ENCODE measurements at places on chromosomes 1 and 21. TPM values are rescaled to one million over a fixed set of nuclear protein-coding genes. Genes with fewer than 3 reads are reported as not detected.
A peak's percentile ranks its signal among the peaks of the same experiment; 100 is the strongest.

TEX38 gene
- not detected for total RNA-seq

- DNase-seq: no peak
These were observed 130.1 kb downstream of the SIM2 start for GRCh38 chr21:36828891-36829515.

- no peak for DNase-seq
These were observed 7.3 kb downstream of the KIF21B start for GRCh38 chr1:201016211-201016651.

GSTM1 gene
- not detected for total RNA-seq

GPR37L1 gene
- 0.05 TPM for total RNA-seq

CD52 gene
- 4.4 TPM for total RNA-seq

DNA sequence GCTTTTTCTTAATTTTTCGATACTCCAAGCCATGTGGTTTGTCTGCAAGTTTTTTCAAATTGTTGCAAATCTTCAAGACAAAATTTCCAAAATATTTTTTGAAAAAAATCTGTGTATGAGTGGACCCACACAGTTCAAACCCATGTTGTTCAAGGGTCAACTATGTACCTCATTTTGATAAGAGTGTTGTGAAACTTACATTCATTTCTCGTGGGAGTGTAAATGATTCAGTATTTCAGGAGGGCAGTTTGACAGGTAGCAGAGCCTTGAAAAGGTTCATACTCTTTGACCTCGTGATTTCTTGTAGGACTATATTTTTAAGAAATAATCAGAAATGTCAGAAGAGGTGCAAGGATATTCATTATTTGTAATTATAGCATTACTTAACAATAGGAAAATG is 68.0 kb downstream of the ANGPTL1 start:
- no peak for DNase-seq

DNA sequence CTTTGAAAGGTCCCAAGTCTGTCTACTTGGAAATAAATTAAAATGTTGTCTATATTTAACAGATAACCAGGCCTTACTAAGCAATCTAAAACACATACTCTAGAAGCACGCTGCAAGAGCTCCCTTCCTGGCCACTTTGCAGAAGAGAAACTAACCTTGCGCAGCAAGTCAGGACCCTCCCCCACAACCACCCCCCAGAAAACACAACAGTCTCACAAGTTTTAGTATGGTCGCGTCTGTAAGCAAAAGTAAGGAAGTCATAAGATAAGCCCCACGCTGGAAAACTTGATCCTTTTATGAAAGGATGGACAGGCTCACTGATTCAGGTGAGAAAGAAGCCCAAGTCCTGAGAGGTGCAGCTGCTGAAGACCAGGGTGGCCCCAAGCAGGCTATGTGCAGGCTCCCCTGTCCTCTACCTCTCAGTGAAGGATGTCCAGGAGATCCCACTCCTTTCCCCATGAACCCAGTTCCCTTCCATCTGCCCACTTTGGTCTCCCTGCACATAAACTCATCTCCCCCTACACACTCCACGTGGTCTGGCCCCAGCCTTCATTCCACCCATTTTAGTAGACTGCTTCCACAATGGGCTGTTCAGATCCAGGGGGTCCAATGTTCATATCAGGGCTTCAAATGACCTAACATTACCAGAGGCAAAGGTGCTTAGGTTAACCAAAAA is 23.8 kb downstream of the HIVEP3 start:
- DNase-seq: no peak

KCNE1 gene
- total RNA-seq: 4.3 TPM

ELAPOR1 gene
- 0.19 TPM for total RNA-seq

- no peak for DNase-seq
These were observed 22.0 kb upstream of the FHAD1 start for GRCh38 chr1:15224974-15225373.

CLCA2 gene
- total RNA-seq: not detected

DNA sequence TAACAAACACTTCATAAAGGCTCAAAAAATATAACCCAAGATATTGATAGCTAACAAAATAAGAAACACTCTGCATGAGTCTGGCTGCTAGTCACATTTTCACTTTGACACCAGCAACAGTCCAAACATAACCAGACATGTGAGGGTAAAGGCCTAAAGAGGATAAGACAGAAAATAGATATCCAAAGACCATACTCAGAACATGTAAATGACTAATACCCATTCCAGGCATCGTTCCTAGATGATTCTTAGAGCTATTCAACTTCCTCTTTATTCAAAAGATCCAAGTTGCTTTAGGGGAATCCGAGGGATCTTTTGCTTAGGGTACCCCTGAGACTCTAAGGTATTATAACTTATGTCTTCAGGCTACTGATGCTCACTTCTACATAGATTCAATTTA is 5.1 kb downstream of the COL24A1 start:
- no peak for DNase-seq

DNA sequence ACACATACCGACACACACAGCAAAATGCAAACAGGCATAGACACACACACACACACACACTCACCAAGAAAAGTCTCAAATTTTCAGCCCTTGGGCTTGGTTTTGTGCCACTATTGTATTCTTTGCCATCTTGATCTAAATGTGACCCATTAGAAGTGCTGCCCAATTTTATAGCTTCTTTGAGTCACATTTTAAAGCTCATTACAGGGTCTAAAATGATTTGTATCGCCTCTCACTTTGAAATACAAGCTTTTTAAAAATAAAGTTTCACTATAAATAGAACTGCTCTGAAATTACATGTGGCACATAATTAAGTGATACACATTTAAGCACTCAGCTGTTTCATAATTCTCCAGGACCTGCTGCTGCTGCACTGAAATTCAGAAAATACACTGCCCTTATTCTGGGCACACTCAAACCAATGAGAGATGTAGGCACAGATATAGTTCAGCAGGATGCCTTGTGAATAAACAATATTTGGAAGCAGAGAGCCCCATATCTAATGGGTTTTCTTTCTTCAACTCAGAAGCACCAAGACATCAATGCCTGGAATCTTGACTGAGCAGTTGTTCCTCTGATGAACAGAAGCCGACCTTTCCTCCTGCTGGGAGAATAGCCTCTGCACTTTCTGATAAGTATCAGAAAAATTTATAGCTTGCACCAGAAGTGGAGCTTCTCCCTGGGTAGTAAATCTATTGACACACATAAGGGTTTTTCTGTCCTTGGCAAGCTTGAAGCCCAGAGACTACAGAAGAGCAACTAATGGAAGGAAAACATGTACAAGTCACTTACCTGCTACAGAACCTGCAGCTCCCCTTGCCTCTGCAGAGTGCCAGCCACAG is 37.0 kb upstream of the PLPPR4 start:
- DNase-seq: no peak

DYRK3 gene
- 23.6 TPM for total RNA-seq

DNA sequence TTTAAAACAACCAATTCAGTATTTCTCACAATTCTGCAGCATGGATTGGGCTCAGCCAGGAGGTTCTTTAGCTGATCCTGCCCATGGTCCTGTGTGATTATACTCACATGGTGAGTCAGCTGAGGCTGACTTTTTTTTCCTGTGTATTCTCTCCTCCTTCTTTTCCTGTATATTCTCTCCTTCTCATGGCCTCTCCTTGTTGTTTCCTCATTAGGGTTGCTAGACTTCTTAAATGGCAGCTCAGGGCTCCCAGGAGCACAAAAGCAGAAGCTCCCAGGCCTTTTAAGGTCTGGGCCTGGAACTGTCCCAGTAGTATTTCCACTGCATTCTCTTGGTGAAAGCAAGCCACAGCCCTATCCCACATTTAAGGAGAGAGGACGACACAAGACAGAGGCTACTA is 26.8 kb downstream of the VANGL1 start:
- no peak for DNase-seq

- DNase-seq: no peak
These were observed 1038.9 kb downstream of the BRINP3 start for GRCh38 chr1:189438808-189439207.

GRCh38 chr21:44335266-44336059 is 3.7 kb downstream of the CFAP410 start:
- DNase-seq: no peak

DNA sequence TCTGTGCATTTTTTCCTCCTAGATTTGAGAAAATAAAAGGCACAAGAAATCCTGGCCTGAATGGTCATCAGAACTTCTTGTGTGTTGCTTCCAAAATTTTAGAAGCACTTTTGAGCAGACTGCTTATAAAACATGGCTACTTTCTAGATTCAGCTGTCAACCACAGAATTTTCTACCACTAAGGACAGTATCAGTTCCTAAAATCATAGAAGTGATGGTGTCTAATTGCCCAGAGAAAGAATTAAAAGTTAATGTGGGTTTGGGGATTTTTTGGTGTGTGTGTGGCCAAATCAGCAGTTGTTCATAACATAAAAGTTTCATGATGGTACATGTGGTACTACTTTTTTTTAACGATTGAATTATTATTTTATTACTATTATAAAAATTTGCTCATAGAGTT is 171.4 kb upstream of the SNX7 start:
- no peak for DNase-seq

DNA sequence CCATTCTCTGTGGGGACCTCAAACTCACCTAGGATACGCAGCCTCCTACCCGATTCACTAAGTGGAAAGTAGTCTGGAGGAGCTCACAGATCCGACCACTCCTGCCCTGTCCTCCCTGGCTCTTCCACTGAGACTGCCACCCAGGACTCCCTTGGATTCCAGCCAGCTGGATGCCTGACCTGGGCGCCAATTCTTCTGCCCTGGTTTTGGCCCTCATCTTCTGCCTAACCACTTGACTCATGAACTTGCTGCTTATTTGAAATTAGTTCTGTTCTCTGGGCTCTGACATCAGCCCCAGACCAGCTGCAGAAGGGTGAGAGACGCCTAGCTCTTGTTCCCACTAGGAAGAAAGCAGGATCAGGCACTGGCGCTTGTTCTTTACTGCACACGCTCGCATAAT is 48.9 kb downstream of the SLC35D1 start:
- DNase-seq: peak; percentile 39

GRCh38 chr1:207959141-207959825 is 48.4 kb upstream of the CD34 start:
- DNase-seq: peak; percentile 93

PDE4B gene
- 10.6 TPM for total RNA-seq

GRCh38 chr21:23633447-23633940 is 1973.8 kb downstream of the MRPL39 start:
- DNase-seq: no peak

ZBTB7B gene
- total RNA-seq: 44.1 TPM

DNA sequence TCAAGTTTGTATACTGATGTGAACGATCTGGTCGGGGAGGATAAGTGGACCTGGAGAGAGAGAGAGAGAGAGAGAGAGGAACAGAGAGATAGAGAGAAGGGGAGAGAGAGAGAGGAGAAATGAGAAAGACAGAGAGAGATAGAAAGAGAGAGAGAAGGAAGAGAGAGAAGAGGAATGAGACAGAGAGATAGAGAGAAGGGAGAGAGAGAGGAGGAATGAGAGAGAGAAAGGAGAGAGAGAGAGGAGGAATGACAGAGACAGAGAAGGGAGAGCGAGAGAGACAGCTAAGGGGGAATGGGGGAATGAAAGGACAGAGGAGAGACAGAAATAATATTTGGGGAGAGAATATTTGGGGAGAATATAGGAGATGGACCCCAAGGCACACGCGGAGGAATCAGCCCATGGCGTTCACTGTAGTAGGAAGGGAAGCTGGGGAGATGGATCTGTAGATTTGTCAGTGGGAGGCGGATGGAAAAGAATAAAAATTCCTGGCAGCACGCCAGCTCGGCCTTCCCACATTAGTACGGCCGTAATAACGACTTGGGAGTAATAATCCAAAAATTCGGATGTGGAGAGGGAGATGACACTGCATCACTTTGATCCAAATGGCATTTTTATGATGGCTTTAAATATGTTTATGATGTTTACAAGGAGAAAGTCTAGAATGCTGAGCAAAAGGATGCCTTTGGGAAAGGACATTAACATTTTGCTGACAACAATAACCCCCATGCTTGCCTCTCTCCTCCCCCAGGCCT is 159.8 kb upstream of the KCNJ6 start:
- DNase-seq: no peak

DNA sequence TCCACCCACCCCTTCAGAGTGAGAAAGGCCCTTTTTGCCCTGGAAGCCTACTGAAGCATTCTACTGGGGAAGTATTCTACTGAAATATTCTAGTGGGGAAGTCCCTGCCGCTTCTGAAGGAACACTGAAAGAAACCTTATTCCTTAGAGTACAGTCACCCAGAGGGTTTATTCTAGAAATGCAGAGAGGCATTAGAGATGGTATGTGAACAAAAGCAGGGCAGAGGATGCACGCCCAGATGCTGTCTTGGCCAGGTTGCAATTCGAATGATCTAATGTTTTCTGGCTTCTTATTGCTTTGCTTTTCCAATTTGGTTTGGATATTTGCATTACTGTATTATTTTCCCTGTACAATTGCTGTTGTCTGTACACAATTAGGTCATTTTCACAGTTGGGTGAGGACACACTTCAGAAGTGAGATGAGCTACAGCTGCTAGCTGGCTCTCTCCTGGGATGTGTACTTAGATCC is 37.1 kb downstream of the CCN1 start:
- no peak for DNase-seq

SELP gene
- 9.0 TPM for total RNA-seq

COL8A2 gene
- 1.4 TPM for total RNA-seq

- DNase-seq: peak; percentile 62
These were observed at the start of gene RYR2 for GRCh38 chr1:237041795-237042525. Gene RYR2, plus strand, starts transcription at chr1:237042184. Its CDS starts 338 bp downstream, at chr1:237042522.

GRCh38 chr21:44397431-44398031 is 44.1 kb downstream of the TRPM2 start:
- DNase-seq: no peak

- DNase-seq: no peak
These were observed 64.1 kb downstream of the TIAM1 start for GRCh38 chr21:31279986-31280385.

DNA sequence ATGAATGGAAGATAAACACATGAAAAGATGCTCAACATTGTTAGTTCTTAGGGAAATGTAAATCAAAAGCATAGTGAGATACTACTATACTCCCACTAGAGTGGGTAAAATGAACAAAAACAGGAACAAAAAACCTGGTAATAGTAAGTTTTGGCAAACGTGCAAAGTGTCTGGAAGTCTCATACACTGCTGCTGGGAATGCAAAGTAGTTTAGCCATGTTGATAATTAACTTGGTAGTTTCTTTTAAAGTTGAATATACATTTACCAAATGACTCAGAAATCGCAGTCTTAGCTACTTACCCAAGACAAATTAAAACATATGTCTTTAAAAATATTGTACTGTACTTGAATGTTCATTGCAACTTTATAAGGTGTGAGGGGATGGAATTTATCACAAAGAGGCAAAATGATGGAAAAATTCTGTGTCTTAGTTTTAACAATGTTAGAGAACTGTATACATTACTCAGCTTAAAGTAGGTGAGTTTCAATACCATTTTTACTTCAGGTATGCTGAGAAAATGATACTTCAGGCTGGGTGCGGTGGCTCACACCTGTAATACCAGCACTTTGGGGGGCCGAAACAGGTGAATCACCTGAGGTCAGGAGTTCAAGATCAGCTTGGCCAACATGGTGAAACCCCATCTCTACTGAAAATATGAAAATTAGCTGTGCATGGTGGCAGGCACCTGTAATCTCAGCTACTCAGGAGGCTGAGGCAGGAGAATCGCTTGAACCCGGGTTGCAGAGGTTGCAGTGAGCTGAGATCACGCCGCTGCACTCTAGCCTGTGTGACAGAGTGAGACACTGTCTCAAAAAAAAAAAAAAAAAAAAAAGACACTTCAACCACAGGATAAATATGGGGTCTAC is 102.3 kb downstream of the PDE4B start:
- DNase-seq: no peak
